ENCODE measurements at places on chromosomes 5 and 9. TPM values are rescaled to one million over a fixed set of nuclear protein-coding genes. Genes with fewer than 3 reads are reported as not detected.

DNA sequence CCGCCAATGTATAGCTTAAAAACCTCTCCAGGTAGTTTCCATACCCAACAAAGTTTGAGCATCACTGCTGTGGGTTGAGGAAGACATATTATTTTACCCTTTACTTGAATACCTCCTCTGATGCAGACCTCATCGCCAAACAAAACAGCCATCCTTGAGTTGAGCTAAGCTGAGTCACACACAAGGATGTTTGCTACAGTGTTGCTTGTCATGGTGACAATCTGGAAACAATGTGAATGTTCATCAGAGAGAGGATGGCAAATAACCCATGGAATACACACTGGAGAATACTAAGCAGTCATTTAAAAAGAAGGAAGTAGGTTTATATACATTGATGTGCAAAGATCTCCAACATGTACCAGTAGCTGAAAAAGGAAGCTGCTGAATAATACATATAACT is 41.1 kb upstream of the TCF7 start:
- no peak for DNase-seq
- H3K36me3 ChIP-seq, result no peaks in the 10 kb centered on the region
- H3K27ac ChIP-seq, result no peak overlapping the region
- no peaks in the 10 kb centered on the region for H3K27me3 ChIP-seq
- H3K4me1 ChIP-seq, result peaks cover 8% of the 10 kb centered on the region

- H3K27ac ChIP-seq, result no peak overlapping the region
- H3K4me3 ChIP-seq, result no peak overlapping the region
- no peaks in the 10 kb centered on the region for H3K27me3 ChIP-seq
Observed at GRCh38 chr9:130672466-130672865, 8.1 kb downstream of the PRDM12 start.

The FUBP3 gene
- 78.6 TPM for total RNA-seq

DNA sequence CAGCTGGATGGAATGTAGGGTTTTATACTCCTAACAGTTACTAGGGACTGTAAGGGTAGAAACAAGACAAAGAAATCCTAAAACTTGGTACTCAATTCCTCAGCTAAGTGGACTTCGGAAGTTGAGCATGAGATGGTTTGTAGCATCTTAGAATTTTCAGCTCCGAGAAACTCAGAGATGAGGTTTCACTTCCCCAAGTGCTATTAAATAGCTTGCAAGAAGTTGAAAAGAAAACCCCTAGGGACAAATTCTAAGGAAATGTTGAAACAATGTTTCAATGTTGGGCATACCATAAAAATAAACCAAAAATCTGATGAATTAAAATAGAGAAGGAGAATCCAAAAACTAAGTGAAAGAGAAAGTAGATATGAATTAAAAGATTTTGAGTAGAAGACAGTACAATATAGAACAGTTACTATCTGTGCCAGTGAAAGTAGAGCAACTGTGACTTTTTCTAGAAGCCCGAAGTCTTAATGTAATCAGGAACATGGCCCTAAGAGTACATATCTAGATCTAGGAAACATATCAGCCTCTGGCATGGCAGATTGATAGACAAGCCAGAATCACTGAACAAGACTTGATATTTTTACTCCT is 308.6 kb upstream of the RGMB start:
- no peak overlapping the region for H3K4me3 ChIP-seq
- H3K27me3 ChIP-seq, result no peaks in the 10 kb centered on the region
- no peak overlapping the region for H3K27ac ChIP-seq

DNA sequence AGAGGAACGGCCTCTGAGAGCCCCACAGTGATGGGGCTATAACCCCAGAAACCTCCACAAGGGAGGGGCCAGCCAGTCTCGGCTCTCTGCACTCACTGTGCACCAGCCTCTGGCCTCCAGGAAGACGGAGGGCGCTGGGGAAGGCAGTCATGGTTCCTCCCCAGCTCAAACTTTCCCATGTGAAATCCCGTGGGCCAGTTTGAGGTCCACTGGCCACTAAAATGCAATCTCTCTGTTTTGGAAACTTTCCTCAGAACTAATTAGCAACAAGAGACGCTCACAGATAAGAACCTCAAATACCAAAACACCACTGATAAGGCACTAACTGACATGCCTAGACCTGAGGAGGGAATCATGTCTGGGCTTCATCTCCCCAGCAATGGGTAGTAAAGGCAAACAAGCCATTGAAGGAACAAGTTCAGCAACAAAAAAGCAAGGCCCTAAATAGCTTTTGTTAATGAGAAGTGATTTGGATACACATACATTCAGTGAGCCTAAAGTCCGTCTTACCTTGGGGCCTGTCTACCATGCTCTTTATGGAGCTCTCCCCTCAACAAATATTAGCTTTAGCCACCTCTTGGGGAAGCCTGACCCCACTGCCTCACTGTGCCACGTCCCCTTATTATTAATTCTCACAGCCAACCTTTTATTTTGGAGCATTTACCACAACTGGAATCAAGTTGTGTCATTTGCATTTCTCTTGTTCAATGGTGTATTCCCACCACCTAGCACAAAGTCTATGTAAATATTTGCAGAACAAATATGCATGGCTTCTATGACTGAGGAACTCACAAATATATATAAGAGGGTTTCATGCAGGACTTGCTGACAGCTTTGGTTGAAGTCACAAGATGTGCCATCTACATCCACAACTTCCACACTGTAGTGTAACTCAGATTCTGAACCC is 56.1 kb upstream of the GLRX start:
- no peaks in the 10 kb centered on the region for H3K27me3 ChIP-seq
- DNase-seq, result peak; percentile 82
- H3K4me3 ChIP-seq, result no peak overlapping the region
- peak overlapping the region; percentile 80 for H3K27ac ChIP-seq
- H3K36me3 ChIP-seq, result no peaks in the 10 kb centered on the region
- peaks cover 43% of the 10 kb centered on the region for H3K4me1 ChIP-seq

GRCh38 chr5:3590161-3590966 is 5.3 kb upstream of the IRX1 start:
- no peaks in the 10 kb centered on the region for H3K36me3 ChIP-seq
- no peak overlapping the region for H3K4me3 ChIP-seq
- H3K27me3 ChIP-seq, result no peaks in the 10 kb centered on the region
- H3K4me1 ChIP-seq, result no peaks in the 10 kb centered on the region
- no peak overlapping the region for H3K27ac ChIP-seq

The IRX2 gene
- 44.1 TPM for total RNA-seq

DNA sequence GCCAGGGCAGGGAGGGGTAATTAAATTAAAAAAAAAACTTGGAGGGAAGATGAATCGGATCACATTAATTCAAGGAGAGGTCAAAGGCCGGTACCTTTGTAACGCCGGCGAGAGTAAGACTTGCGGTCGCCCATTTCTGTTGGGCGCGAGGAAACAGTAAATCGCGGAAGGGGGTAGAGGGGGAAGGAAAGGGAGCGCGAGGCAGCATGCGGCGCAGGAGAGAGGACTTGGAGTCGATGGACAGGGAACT is 324 bp upstream of the RGMB start:
- no peak for DNase-seq
- H3K27me3 ChIP-seq, result no peaks in the 10 kb centered on the region
- H3K27ac ChIP-seq, result peak overlapping the region; percentile 79
- no peaks in the 10 kb centered on the region for H3K36me3 ChIP-seq

DNA sequence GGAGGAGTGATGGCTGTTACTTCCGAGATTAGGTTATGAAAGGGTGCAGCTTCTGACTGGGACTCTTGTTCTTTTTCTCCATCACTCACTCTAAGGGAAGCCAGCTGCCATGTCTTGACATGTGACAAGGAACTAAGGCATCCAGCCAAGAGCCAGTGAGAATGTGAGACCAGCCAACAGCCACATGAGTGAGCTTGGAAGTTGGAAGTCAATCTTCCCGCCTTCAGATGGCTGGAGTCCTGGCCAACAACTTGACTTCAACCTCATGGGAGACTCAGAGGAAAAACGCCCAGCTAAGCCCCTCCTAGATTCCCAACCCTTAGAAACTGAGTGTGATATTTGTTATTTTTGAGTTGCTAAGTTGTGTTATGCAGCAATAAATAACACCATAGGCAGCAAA is 201.1 kb downstream of the SNX18 start:
- peaks cover 6% of the 10 kb centered on the region for H3K4me1 ChIP-seq
- H3K27ac ChIP-seq, result no peak overlapping the region
- DNase-seq, result no peak
- H3K27me3 ChIP-seq, result no peaks in the 10 kb centered on the region
- H3K36me3 ChIP-seq, result no peaks in the 10 kb centered on the region

The TXNDC15 gene
- total RNA-seq, result 39.6 TPM

DNA sequence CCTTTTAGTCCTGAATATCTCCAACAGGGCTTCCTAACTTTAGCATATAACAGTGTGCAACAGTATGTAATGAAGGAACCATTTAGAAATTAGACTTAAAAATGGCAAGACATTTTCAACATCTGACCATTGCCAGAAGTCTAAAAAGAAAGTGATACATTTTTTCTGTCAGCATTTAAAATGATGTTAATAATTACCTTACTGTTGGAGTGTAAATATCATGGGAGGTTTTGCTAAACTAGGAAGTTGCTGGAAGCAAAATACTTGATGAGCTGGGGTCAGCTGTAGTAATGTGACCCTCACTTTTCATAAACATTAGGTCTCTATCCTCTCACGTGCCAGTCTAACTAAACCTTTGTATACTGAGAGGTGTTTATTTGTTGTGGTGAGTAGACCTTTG is 68.8 kb downstream of the NTRK2 start:
- DNase-seq, result no peak
- no peaks in the 10 kb centered on the region for H3K27me3 ChIP-seq
- no peak overlapping the region for H3K27ac ChIP-seq
- no peaks in the 10 kb centered on the region for H3K4me1 ChIP-seq

DNA sequence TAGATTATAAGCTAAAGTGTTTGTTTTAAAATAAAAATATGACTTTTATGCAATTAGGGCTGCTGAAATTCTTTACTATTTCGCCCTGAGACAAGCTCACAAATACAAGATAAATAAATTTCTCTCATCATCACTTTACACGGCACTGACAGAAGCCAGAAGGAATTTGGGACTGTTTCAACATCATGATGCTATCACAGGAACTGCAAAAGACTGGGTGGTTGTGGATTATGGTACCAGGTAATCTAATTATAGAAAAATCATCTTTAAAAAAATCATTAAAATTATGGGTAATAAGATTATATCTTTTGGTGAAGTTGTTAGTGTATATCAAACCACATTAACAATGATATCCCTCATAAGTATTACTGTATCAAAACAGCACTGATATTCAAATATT is 95.0 kb downstream of the MAN2A1 start:
- H3K27ac ChIP-seq, result no peak overlapping the region
- H3K27me3 ChIP-seq, result no peaks in the 10 kb centered on the region
- no peaks in the 10 kb centered on the region for H3K36me3 ChIP-seq
- no peak for DNase-seq
- H3K4me3 ChIP-seq, result no peak overlapping the region

DNA sequence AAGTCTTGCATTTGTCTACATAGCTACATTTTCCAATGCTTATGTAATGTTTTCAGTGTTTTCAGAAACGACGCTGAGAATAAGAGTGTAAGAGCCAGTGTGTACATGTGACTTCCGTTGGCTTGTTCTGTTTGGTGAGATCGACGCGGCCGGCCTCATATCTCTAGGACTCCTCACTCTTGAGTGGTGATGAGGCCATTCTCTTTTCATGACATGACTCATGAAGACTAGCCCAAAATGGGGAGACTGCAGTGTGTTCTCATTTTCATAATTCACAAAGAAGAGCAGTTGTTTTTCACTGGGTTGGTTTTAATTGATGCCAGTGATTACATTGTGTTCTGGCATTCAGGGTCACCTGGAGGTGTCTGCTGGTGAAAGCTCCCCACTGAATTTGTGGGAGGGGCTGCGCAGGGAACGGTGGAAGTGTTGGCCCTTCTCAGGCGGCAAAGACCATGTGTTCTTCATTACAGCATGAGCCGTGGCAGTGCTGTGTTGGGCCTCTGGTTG is 131.5 kb upstream of the OTULINL start:
- no peaks in the 10 kb centered on the region for H3K4me1 ChIP-seq
- H3K36me3 ChIP-seq, result 0 out of 2 replicates have a peak, but pooled peaks cover 2% of the 10 kb centered on the region
- no peak overlapping the region for H3K27ac ChIP-seq
- no peaks in the 10 kb centered on the region for H3K27me3 ChIP-seq

GRCh38 chr5:58761407-58761806 is 178.5 kb downstream of the RAB3C start:
- H3K27me3 ChIP-seq, result no peaks in the 10 kb centered on the region
- no peaks in the 10 kb centered on the region for H3K36me3 ChIP-seq
- DNase-seq, result no peak
- no peaks in the 10 kb centered on the region for H3K4me1 ChIP-seq

The GLRA1 gene
- not detected for total RNA-seq

The CCNJL gene
- 16.5 TPM for total RNA-seq

GRCh38 chr5:3336666-3337065 is 259.0 kb upstream of the IRX1 start:
- no peak overlapping the region for H3K27ac ChIP-seq
- no peaks in the 10 kb centered on the region for H3K4me1 ChIP-seq
- no peak overlapping the region for H3K4me3 ChIP-seq
- no peaks in the 10 kb centered on the region for H3K27me3 ChIP-seq
- no peaks in the 10 kb centered on the region for H3K36me3 ChIP-seq
- no peak for DNase-seq

GRCh38 chr5:171914726-171915338 is 91.6 kb downstream of the FBXW11 start:
- H3K4me1 ChIP-seq, result no peaks in the 10 kb centered on the region
- H3K4me3 ChIP-seq, result no peak overlapping the region
- no peaks in the 10 kb centered on the region for H3K36me3 ChIP-seq
- no peak for DNase-seq
- no peaks in the 10 kb centered on the region for H3K27me3 ChIP-seq
- H3K27ac ChIP-seq, result no peak overlapping the region

DNA sequence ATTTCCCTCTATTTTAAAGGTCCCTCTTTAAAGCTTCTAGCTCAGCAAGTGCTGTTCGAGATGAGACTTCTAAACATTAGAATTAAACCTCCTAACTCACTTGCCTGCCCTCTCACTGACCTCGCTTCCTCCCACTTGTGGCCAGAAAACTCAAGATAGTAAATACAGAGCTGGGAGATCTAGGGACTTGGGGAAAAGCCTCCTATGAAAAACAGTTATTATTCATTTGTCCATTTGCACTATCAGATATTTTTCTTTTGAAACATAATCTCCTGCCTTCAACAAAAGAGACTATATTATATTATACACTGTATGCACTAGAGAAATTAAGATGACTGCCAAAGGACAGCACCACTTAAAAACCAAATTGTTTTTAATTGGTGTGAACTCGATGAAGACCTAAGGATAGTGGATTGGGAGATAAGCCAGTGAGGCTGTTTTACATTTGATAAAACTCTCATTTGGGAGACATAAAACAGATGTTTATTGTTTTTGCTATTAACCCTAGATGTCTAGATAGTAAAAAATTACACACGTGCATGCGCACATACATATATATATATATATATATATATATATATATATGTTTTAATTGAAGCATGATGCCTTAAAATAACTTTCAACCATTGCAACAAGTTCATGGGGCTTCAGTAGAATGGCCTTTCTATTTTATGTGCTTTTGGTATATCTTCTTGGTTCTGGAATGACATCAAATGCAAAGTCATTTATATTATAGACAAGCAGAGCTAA is 229.4 kb downstream of the ADAMTSL1 start:
- H3K36me3 ChIP-seq, result no peaks in the 10 kb centered on the region
- H3K4me3 ChIP-seq, result no peak overlapping the region
- no peaks in the 10 kb centered on the region for H3K4me1 ChIP-seq
- H3K27me3 ChIP-seq, result no peaks in the 10 kb centered on the region
- DNase-seq, result no peak

- DNase-seq, result no peak
- H3K36me3 ChIP-seq, result no peaks in the 10 kb centered on the region
- H3K4me1 ChIP-seq, result peaks cover 11% of the 10 kb centered on the region
- H3K4me3 ChIP-seq, result no peak overlapping the region
- no peaks in the 10 kb centered on the region for H3K27me3 ChIP-seq
- H3K27ac ChIP-seq, result no peak overlapping the region
Observed at GRCh38 chr5:123116757-123117156, 27.7 kb downstream of the PRDM6 start.

The GIN1 gene
- total RNA-seq, result 8.1 TPM

All from Caco-2 (cell line).